ENCODE measurements at places on chromosomes 2 and 18. TPM values are rescaled to one million over a fixed set of nuclear protein-coding genes. Genes with fewer than 3 reads are reported as not detected.

ABCB11 gene
- 0.04 TPM for total RNA-seq

C2orf66 gene
- 0.20 TPM for total RNA-seq

ZC3H6 gene
- 7.0 TPM for total RNA-seq

CCDC138 gene
- total RNA-seq = 30.7 TPM

ZBTB14 gene
- total RNA-seq = 14.3 TPM

CRIM1 gene
- 26.7 TPM for total RNA-seq

SH3BP4 gene
- total RNA-seq = 53.4 TPM

CYP26B1 gene
- 0.91 TPM for total RNA-seq

PTPN4 gene
- 52.6 TPM for total RNA-seq

CSRNP3 gene
- total RNA-seq = 13.6 TPM

FOXI3 gene
- total RNA-seq = 2.6 TPM

PRKAG3 gene
- not detected for total RNA-seq

SLC23A3 gene
- total RNA-seq = 1.9 TPM

CKAP2L gene
- 20.1 TPM for total RNA-seq

SLC35G4 gene
- total RNA-seq = not detected

C2orf15 gene
- 6.5 TPM for total RNA-seq

ABCG5 gene
- total RNA-seq = not detected

DIPK1C gene
- total RNA-seq = not detected

ADAM23 gene
- total RNA-seq = 18.1 TPM

SPP2 gene
- total RNA-seq = not detected

GPR55 gene
- total RNA-seq = 3.1 TPM

SGO2 gene
- total RNA-seq = 18.4 TPM

CIB4 gene
- not detected for total RNA-seq

POLR1A gene
- 48.5 TPM for total RNA-seq

GALNT3 gene
- 9.7 TPM for total RNA-seq

CFAP65 gene
- total RNA-seq = 1.7 TPM

TXNDC9 gene
- total RNA-seq = 29.0 TPM

MROH2A gene
- not detected for total RNA-seq

LMAN2L gene
- 24.5 TPM for total RNA-seq

IL18R1 gene
- 9.2 TPM for total RNA-seq
